ENCODE measurements at places on chromosomes 4 and X.

GRCh38 chr4:167109859-167110258 is 124.4 kb downstream of the SPOCK3 start:
- no peak for DNase-seq

- no peak for DNase-seq
Measured at GRCh38 chrX:54818221-54818620, 10.7 kb downstream of the MAGED2 start.

DNA sequence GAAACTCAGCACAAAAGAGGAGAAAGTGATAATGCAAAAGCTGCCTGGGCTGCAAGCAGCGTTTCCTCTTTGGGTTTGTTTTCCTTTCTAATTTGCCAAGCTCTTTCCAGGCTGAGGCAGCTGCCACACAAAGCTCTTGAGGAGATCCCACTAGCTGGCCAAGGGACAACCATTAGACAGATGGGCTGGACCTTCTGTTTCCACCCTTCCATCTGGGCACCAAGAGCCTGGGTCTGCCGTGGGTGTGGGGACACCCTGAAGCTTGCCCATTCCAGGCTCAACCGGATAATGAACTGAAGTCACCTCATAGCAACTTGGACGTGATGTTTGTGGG is 194.6 kb upstream of the C1QTNF7 start:
- DNase-seq = no peak

GRCh38 chrX:17474892-17475291 is 99.9 kb downstream of the NHS start:
- no peak for DNase-seq

GRCh38 chr4:168480931-168481611 is 779 bp upstream of the DDX60L start:
- peak; percentile 20 for DNase-seq

DNA sequence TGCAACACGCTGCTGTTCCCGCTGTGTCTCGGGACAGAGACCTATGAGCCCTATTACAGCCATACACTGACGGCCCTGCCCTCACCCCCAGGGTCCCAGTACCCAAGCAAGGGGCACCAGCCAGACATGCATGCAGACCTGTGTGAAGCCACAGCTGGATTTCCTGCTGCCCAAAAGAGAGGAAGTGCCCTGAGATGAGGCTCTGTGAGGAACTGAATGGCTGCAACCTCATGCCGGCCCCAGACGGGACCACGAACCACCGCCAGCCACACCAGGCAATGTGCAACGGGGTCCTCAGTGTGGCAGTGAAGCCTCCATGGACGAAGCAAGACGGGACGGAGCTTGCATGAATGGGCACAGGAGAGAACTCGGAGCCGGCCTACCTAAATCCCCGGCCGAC is 21.1 kb downstream of the CTBP1 start:
- no peak for DNase-seq

DNA sequence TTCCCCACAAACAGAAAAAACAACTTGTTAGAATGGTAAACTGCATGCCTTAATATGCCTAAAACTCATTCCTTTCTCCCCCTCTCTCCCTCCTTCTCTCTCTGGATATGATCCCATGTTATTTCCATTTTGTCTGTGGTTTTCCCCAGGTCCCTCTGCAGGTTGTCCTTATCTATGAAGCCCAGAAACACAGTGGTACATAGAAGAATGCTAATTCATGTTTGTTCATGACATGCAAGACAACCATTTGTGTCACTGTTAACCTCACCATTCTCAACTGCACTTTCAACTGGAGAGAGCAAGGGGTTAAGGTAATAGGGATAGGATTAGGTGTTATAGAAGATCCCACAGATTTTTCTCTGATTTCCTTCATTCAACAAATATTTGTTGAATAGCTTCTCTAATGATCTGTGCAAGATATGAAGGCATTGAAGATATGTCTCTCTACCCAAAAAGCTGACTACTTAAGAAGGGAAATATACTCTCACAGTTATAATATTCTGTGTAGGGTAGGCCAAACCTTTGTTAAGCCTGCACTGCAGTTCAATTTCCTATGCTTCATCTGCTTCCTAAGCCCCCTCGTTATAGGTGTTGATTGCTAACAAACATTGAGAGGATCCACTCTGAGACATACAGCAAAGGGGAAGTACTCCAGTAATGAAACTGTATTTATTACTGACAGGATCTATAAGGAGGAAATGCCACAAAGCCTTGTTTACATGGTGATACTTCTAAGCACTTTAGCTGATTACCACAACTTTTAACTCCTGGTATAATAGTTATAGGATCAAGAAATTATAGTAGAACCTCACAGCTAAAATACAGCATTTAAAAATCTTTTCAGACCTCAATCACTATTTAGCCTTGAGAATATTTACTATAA is 96.1 kb downstream of the FRYL start:
- DNase-seq = no peak

GRCh38 chr4:52863324-52863723 is 1.2 kb downstream of the RASL11B start:
- DNase-seq = no peak

DNA sequence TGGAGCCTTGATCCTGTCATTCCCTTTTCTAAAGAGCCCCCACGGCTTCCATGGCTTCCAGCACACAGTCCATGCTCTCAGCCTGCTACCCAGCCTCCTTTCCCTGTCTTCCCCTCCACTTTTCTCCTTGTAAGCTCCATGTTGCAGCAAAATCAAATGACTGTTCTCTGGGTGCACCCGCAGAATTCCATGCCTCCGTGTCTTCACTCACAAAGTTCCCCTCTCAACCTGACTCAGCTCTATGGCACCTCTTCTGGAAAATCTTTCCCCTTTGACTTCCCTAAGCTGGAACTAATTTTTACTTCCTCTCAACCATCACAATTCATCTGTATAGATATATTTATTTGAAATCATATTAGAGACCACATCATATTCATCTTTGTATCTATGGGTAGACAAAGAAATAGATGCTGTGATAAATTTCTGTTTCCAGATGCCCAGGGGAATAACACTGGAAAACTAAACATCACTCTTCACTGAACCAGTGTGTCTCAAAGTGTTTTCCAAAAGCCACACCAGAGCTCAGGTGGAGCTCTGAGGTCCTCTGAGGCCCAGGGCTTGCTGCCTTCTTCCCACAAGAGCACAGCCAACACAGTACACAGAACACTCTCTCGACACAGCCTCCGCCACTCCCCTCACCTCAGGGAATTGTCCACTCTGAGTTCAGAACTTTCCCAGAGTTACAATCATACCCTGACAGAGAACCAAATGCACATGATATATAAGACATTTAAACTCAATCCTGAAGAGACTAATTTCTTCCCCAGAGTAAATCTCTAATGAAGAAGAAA is 3.3 kb downstream of the SETD7 start:
- no peak for DNase-seq

GRCh38 chr4:142331132-142331531 is 515.0 kb downstream of the INPP4B start:
- DNase-seq = no peak

GRCh38 chr4:85861064-85861765 is 386.3 kb downstream of the ARHGAP24 start:
- no peak for DNase-seq

DNA sequence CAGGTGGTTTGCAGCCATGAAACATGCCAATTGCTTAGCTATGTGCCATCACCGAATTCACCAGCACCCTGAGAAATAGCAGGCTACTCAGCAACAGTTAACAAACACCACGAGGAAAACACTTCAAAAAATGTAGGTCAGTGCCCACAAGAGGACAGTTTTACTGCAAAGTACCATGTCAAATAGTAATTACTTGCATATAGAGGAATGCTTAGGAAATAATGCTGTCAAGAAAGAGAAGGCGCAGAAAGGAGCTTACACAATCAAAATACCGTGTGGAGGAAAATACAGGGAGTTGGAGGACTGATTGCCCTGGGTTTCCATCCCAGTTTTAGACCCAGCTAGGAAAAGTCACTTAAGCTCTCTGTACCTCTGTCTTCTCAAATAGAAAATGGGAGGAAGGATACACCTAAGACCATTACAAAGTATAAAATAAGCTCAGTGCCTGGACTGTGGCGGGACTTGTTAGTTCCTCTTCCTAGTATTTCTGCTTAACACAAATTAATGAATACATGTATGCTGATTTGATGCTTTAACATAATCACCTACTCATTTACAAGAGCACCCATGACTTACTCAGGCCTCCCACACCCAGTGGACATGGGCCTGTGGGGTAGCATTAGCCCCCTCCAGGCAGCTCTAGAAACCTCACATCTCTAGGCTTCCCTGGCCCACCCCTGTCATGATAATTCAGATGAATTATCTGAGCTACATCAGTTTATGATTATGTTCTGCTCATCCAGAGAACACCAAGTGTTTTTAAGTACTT is 44.5 kb upstream of the IL21 start:
- no peak for DNase-seq

- DNase-seq = no peak
Measured at GRCh38 chr4:140188975-140189374, 35.0 kb upstream of the MAML3 start.

- DNase-seq = no peak
Measured at GRCh38 chr4:2359591-2360395, 58.7 kb downstream of the ZFYVE28 start.

DNA sequence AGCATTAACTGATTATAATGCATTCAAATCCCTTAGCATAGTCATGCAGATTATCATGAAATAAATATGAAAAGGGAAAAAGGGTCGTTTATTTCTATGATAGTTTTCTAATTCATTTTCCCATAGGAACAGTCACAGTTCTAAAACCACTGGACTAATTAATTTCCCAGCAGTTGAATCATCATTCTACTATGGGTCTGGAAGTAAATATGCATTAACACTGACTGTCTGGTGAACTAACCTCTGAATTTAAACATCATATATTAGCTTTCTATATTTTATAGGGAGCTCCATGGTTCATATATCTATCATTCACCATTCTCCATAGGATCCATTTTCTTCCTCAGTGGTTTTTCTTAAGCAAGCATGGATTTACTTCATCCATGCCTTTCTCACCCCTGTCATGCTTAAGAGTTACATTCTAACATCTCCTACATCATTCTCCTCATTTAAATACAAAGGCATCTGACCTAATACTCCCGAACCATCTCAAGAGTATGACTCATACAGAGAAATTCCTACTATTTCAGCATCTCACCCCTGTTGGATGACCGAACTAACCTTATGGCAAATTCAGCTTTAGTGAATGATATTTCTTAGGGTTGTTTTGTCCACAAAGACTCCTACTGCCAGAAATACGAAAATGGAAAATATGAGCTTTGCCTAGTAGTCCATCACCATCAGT is 198.7 kb upstream of the ADAMTS3 start:
- DNase-seq = no peak

GRCh38 chrX:145821291-145821897 is 3.8 kb downstream of the SLITRK2 start:
- no peak for DNase-seq

DNA sequence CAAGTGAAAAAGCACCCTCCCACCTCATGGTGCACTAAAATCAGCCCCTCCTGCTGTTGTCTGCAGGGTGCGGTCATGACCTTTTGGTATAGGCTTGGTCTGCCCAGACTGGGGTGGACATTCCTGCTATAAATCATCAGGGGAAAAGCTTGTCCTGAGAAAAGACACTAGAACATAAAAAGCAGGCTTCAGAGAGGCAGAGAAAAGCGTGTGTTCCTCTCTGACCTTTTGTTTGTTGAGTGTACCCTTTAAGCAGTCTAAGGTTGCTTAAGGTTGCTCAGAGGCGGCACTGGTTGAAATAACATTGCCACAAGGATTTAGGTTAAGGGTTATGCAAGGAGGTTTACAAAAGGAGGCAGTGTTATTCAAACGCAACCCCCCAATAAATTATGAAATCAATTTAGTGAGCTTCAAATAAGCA is 43.5 kb downstream of the CCDC158 start:
- DNase-seq = no peak

DNA sequence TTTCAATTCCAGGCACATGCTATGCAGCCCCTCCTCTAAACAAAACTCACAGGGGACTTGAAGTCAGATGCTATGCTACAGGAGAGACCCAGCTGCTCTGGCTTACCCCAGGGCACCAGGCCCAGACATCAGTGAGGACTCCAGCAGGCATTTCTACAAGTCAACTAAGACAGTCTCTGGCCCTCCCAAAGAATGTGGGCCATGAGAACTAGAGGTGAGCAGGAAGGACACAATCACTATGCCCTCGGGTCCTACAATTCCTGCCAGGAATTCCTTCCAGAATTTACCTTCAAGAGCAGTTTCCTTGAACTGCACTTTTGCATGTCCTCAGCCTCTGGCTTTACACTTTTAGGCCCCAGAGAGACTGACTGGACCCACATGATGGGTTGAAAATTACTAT is 17.4 kb downstream of the TMEM192 start:
- DNase-seq = no peak

GRCh38 chrX:37759351-37759750 is 20.5 kb upstream of the CYBB start:
- no peak for DNase-seq

- no peak for DNase-seq
Measured at GRCh38 chr4:8221476-8221875, 22.4 kb downstream of the SH3TC1 start.
